ENCODE measurements at places on chromosomes 4 and X.

GRCh38 chr4:37686373-37687193 is at the start of gene RELL1:
RELL1 (minus strand) TSS chr4:37686376; CDS start chr4:37686287, 89 bp downstream.
- peak; percentile 97 for DNase-seq

DNA sequence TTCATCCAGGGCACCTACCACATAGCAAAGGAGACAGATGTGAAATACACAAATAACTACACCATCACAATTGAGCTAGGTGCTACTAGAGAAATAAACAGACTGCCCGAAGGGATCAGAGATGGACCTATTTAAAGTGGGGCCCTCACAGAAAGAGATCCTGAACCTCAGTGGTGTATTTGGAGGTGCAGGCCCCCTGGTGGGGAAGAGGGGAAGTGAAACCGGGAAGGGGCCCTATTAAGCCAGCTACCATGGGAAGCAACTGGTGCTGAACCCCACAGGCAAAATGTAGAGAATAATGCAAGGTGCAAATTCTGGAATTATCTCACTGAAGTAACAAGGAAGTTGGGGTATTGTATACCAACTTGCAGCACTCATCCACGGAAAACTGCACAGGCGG is 78.6 kb upstream of the FAM9A start:
- no peak for DNase-seq

GRCh38 chr4:48899950-48900349 is 6.6 kb downstream of the OCIAD2 start:
- no peak for DNase-seq

- DNase-seq = no peak
These were observed 659.8 kb downstream of the RAPGEF2 start for GRCh38 chr4:159762672-159763071.

- no peak for DNase-seq
These were observed 90.3 kb downstream of the RLIM start for GRCh38 chrX:74523870-74524735.

DNA sequence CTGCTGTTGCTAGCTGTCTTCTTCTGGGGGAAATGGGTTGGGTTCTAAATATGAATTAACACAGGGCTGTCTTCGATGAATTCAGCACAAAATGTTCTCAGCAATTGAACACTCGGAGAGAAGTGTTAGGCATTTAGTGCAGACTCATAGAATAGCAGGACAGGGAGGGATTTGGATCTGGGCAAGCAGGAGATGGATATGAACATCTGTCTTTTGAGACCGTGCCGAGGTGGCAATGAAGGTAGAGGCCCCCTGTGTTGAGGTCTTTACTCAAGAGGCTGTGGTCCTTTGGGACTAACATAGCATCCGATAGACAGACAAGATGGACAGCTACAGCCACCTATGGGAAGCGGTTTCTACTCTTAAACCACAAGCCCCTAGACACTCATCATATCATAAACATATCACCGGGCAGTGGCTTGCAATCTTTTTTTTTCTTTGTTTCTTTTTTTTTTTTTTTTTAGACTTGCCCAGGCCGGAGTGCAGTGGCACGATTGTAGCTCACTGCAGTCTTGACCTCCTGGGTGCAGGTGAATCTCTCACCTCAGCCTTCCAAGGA is 6.7 kb downstream of the CD99 start:
- DNase-seq = no peak

DNA sequence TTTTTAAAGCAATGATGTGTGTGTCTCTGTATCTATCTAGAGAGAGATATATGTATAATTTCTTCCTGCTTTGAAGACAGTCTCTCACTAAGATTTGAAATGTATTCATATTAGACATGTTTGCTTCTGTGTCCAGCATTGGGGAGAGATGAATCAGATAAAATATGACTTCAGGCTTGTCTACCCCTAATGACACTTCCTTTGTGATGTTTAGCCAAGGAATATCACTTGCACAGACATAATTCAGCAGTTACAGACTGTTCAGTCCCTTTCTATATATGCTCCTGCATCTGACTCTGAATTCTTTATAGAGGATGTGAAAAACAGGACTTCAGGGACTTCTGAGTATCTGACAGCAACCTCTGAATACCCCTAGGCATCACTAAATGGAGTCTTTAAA is 158.4 kb downstream of the DCLK2 start:
- DNase-seq = no peak

DNA sequence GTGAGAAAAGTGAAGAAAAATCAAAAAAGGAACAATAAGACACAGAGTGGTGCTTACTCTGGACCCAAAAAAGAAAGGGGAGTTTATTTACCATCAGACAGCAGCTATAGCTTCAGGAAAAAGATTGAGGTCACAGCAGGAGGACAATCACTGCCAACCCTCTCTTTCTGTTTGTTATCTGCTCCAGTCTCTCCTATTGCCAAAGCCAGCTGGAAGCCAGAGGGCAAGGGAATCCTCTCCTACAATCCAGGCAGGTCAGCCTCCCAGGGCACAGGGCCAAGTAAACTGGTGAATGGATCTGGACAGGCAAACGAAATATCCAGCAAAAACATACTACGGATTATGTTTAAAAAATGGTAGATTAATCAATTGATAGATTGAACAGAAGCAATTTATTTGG is 306.9 kb upstream of the SLIT2 start:
- DNase-seq = no peak

GRCh38 chrX:68832516-68833447 is 4.0 kb downstream of the EFNB1 start:
- DNase-seq = no peak

DNA sequence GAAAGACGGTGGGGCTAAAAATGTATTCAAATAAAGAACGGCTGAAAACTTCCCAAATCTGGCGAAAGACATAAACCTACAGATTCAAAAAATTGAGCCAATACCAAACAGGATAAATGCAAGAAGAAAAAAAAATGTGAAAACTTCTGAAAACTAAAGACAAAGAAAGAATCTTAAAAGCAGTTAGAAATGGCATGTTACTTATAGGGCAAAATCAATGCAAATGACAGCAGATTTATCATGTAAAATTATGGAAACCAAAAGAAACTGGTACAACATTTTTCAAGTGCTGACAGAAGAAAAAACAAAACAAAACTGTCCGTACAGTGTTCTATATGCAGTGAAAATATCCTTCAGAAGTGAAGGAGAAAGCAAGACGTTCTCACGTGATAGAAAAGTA is 239.0 kb downstream of the PDGFC start:
- DNase-seq = no peak

DNA sequence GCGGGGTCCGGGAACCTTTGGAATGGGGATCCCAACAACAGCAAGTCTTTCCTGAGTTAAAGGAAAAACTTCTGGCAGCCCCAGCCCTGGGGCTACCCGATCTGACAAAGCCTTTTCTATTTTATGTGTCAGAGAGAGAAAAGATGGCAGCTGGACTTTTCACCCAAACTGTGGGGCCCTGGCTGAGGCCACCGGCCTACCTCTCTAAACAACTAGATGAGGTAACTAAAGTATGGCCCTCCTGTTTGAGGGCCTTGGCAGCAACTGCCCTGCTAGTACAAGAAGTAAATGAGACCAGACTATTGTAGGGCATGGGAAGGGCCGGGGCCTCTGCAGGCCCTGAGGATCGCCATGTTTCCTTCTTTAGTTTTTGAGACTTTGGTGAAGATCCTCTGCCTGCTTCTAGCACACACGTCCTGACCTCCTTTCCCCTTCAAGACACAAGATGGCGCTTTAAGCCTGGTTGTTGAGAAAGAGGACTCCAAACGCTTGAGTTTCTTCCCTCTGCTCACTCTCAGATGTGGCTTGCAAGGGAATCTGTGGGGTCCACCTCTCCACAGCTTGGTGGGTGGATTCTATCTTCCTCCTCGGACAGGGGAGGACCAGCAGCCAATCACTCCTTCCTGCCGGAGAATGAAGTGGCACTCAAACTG is 18.5 kb upstream of the DRD5 start:
- DNase-seq = no peak

DNA sequence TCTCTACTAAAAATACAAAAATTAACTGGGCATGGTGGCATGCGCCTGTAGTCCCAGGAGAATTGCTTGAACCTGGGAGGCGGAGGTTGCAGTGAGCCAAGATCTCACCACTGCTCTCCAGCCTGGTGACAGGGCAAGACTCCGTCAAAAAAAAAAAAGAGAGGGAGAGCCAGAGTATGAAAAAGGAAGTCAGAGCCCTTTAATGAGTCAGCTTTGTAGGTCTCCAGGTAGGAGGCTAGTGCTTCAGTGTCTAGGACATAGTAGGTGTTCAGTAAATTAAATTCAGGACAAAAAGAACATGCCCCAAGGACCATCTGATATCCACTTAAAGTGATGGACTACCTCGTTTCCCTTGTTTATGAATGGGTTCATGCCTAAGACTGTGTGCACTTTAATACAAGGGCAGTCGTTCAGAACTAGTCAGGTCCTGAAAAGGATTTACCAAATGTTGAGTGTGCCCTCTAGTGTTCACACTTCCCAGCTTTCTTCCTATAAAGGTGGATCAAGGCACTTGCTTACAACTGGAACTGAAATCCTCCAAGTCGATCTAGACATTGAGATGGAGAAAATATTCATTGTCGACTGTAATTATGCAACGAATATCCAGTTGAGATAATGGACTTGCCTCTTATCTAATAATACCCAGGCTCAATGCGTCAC is 29.0 kb downstream of the F9 start:
- DNase-seq = no peak
